Chondrocyte (in vitro differentiated cells): ENCODE measurements at places on chromosomes 6 and 20. TPM values are rescaled to one million over a fixed set of nuclear protein-coding genes. Genes with fewer than 3 reads are reported as not detected.

DNA sequence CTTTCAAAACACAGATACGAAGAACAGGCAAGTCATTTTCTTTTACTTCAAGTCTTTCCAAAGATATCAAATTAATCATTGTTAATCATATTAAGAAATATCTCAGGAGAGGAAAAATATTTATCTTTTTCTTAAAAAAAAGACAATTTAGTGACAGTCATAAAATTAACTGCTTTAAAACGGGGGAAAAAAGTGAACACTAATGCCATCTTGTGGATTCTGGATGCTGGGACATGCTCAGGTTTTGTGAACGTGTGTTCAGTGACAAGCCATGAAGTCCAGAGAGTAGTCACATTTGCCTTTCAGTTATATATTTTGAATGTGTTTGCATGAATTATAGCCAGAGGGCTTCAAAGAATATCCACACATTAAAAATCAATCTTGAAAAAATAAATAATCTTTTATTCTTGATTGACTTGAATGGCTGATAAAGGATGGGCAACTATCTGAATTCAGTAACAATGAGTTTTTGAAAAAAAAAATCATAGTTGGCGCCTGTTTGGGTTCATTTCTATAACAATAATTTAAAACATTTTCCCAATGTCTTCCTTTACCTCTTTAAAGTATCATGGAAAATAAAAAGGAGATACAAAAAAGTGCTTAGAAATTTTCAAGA lies 74.7 kb upstream of the NOX3 start:
- no peak for DNase-seq

GRCh38 chr6:31490115-31490873 lies 7.7 kb upstream of the MICB start:
- no peak for DNase-seq

DNA sequence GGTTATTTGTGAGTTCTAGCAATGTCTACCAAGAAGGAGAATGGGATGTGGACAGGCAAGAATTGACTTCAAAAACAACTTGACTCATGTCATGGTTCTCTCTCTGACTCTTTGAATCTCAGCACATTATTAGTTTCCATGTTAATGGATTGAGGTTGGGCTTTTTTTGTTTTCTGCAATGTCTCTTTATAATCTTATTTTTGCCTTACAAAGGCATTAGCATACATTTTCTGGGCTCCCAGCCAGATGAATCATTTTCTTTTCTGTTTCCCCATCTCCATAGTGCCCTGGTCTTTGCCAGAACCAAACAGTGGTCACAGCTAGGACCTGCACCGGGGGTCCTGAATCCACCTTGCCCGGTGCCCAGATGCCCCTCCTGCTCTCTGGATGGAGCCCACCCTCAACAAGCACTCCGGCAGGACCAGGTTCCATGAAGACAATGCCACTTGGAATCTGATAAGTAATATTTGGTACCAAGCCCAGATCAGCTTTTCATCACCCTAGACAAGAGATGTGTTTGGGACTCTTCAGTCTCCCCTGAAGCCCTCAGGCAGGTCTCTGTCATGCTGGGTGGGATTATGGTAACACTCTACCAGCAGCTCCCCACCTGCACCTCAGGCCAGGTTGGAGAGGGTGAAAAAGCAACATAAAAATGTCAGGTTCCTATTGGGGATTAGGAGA lies 266.7 kb upstream of the SULF2 start:
- DNase-seq, result no peak

DNA sequence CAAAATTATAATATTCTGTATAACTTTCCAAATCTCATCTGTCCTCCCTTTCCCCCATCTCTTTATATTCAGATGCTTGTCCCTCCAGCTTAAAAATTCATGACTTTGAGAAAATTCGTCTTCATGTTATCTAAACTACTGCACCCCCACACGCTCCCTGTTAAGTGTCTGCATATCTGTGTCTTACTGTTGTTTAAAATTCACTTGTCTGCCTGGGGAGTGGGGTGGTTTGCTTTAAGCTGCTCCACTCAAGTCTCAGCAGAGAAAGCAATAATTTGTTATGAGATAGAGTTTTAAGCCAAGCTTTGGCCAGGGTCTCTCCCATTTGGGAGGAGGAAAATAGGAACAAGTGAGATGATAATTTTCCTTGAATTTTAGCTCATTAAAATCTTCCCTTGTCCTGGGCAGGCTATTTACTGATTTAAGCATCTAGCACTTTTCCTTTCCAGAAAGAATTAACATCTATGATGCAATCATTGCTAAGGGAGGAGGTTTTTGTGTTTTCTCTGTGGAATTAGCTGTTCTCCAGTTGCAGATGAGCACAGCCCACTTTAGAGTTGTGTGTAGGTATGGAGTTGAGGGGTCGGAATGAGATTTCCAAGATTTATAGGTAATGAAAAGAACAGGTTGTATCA lies 36.8 kb downstream of the MTHFD1L start:
- no peak for DNase-seq

TLDC2 gene
- not detected in 3 replicates for total RNA-seq

DEFB124 gene
- not detected in 3 replicates for total RNA-seq

GRCh38 chr6:16438718-16439591 lies 200.6 kb downstream of the GMPR start:
- no peak for DNase-seq

TBC1D22B gene
- 10.9 to 11.5 TPM (median 10.9 TPM) in 3 replicates for total RNA-seq

DNA sequence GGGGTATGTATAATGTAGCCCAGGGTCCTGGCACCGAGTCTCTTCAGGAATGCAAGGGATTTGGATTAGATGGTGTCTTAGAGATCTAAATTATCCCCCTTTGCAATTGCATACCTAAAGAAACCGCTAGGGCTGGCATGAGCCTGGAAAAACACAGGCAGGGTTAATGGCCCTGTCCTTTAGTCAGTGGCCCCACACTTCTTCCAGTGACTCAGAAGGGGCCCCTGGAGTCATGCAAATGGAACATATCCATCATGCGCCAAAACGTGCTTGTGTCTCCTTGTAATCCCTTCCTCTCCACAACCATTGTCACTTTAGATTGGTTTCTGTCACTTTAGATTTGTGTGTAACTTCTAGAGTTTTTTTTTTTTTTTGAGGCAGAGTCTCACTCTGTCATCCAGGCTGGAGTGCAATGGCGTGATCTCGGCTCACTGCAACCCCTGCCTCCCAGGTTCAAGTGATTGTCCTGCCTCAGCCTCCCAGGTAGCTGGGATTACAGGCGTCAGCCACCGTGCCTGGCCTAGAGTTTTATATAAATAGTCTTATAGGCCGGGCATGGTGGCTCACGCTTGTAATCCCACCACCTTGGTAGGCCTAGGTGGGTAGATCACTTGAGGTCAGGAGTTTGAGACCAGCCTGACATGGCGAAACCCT lies 8.7 kb upstream of the MYBL2 start:
- peak; percentile 25 for DNase-seq

- no peak for DNase-seq
Observed at GRCh38 chr6:153092082-153093013, 38.7 kb downstream of the RGS17 start.

DNA sequence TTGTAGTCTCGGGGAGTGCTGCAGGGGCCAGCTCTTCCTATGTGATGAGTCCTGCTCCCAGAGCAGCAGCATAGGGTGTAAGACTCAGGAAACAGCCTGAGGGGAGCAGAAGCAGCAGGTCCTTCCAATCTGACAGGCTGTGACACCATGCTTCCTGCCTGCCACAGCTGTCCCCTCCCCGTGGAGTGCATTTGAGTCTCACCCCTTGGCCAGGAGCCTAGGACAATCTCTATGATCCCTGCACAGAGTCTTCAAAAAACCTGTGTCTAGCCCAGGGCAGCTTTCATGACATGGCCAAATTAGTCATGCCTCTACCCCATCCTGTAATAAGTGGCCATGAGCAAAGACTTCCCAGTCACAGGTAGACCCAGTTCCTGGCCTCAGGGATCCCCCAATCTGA lies 23.1 kb upstream of the LRFN2 start:
- DNase-seq, result no peak

DNA sequence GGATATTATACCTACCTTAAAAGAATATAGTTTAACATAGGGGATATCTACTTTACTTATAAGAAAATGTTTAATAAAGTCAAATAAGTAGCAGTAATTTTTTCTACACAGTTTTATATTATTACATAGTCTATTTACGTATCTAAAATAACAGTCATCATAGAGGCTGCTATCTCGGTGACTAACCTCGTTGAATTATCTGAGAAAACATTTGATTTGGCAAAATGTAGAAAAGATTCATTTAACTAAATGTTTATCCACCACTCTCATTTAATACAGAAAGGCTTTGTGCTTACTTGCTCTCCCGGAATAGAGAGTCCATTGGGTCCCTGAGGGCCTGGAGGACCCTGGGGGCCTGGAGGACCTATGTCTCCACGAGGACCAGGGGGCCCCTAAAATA lies 103.6 kb downstream of the COL12A1 start:
- DNase-seq, result no peak

DNA sequence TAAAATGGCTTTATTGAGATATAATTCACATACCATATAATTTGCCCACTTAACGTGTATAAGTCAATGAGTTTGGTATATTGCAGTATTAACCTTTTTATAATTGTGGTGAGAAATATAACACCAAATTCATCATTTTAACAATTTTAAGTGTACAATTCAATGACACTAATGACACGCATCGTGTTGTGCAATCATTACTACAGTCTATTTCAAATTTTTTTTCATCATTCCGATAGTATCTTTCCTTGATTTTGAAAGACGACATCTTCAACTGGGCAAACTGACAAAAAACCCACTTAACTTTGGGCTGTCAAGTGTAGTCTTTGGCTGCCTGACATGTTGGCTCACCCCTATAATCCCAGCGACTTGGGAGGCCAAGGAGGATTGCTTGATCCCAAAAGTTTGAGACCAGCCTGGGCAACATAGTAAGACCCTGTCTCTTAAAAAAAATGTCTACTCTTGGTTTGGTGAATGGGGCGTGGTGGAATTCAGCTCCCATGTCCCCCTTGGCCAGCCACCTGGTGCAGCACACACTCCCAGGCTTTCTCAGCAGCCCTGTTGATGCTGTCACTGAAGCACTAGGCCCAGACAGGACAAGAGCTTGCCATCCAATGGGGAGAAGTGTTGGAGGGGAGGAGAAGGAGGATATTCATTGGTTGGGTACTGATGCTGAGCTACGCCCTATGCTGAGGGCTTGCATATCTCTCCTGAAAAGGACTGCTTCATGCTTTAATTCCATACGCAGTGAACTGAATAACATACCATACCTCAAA lies 150.5 kb downstream of the CD83 start:
- no peak for DNase-seq

GRCh38 chr6:89559487-89559886 lies 79.1 kb downstream of the LYRM2 start:
- DNase-seq, result no peak

DNA sequence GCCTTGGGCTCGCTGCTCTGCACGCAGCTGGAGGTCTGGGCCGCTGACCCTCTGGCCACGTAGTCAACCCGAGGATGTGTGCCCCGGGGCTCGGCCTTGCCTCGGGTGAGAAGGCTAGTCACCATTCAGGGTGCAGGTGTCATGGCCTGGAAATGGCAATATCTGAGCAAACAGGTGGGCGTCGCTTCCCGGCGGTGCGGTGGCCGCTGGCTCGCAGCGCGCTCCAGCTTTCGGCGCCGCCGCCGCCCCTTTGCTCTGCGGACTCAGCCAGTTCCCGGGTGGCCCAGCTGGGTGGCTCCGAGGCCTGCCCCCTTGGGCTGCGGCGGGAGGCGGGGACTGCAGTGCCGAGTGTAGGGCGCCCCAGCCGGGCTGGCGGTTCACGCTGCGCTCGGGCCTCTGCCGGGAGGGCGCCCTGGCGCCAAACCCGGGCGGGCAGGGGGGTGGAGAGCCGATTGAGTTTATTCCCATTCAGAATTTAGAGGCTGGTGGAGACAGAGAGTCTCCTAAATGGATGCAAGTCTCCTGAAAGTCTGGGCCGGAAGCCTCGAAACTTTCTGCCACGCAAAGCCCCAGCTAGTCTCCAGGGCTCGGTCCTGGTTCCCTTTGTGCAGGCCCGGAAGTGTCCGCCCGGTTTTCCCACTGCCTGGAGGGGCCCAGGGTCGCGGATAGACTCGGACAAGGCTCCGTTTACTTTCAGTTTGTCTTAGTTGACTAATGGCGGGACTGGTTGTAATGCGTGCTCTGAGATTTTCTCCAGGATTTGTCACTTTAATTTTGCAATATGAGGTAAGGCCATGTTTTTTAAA lies 11.3 kb upstream of the TFAP2A start:
- no peak for DNase-seq

DNA sequence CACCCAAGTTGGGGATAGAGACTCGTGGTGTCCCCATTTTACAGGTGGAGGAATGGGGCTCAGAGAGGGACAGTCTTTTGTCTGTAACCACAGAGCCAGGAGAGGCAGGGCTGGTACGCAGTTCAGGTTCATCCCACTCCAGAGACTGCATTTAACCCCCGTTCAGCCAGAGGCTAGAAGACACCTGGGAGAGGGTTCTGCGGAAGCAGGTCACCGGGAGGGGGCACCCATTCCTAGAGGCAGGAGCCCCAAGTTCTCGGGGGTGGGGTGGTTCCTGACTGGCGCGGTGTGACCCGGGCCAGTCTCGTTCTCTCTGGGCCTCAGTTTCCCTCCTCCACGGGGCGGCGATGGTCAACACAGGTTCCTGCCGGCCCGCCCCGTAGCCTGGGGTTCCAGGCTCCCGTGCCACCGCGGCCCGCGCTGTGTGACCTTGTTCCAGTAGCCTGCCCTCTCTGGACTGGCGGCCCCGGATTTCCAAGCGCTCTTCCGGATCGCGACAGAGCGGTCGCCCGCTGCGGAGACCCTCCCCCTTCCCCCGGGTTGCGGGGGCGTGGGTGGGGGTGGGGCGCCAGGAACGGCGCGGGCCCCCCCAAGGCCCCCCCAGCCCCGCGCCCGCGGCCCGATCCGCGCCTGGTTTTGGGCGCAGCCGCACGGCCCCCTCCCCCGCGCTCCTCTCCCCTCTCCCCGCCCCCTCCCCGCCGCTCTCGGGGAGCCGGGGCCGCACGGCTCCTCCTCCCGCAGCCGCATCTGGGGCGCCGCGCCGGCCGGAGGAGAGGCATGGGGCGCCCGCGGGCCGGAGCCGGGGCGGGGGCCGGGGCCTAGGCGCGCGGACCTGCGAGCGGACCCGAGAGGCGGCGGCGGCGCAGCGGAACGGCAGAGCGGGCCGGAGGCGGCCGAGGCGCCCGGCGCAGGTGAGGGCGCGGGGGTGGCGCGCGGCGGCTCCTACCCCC lies at the start of gene DLGAP4:
Gene DLGAP4 (plus strand): TSS at position 738 of the 950 bp plus-strand sequence. CDS start 125,379 bp downstream, outside the sequence.
- DNase-seq, result no peak

GRCh38 chr6:125157280-125157679 lies 3.7 kb downstream of the TPD52L1 start:
- no peak for DNase-seq

CNR1 gene
- not detected in 3 replicates for total RNA-seq

VSX1 gene
- total RNA-seq, result not detected in 3 replicates

ID4 gene
- total RNA-seq, result 79.9 to 139 TPM (median 136 TPM) in 3 replicates

TFAP2C gene
- total RNA-seq, result 4.8 to 36.2 TPM (median 5.2 TPM) in 3 replicates

GRCh38 chr6:24451581-24452388 lies 37.6 kb downstream of the GPLD1 start:
- no peak for DNase-seq

TMEM244 gene
- total RNA-seq, result not detected in 3 replicates

DNA sequence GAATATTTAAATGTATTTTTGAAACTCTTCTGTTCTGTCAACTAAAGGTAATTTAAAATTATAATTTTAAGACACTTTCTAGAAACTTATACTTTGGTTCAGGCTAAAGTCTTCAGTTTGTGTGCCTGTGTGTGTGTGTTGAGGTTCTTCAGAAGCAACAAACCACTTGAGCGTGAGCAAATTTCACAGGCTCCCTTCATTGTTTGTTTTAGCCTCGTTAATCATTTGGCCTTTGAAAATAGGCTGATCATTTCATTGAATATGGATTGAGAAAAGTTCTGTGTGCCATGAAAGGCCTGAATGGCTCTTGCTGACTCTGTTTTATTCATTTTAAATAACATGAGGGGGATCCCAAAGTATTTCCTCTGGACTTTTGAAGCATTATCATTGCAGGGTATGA lies 420.1 kb downstream of the CDKAL1 start:
- DNase-seq, result no peak
